Large intestine (tissue), 12 donors: ENCODE measurements at places on chromosomes 16 and 17. TPM values are rescaled to one million over a fixed set of nuclear protein-coding genes. Genes with fewer than 3 reads are reported as not detected.

DNA sequence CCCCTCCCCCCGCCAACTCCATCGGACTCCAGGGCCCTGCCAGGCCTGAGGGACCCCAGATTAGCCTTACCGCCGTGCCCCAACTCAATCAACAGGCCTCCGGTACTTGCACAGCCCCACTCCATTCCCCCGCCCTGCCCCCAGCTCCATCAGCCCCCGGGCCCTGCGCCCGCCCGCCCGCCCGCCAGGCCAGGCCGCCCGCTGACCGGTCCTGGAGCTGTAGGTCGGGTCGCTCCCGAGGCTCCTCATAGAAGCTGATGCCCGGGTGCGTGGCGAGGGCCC, 308 bp downstream of the GTF3C1 start:
- DNase-seq: no peak

DNA sequence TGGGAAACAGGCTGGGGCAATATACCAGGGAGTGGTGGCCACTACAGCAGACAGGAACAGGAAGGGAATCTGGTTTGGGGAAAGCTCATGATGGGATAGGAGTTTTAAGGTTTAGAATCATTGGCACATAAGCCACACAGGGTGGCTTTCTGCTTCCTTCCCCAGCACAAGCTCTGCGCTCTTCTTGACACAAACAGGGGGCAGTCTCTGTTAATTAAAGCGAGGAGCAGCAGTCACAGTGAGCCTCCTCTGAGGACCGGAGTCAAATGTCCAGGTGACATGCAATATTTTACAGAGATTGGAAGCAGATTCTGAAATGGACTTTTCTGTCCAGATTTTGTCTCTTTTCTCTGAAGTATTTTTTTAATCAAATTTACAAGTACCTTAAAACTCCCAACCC, 2.8 kb upstream of the SHISA9 start:
- DNase-seq: no peak

- no peak for DNase-seq
Observed at GRCh38 chr17:58759522-58759921, 3.9 kb downstream of the PPM1E start.

DNA sequence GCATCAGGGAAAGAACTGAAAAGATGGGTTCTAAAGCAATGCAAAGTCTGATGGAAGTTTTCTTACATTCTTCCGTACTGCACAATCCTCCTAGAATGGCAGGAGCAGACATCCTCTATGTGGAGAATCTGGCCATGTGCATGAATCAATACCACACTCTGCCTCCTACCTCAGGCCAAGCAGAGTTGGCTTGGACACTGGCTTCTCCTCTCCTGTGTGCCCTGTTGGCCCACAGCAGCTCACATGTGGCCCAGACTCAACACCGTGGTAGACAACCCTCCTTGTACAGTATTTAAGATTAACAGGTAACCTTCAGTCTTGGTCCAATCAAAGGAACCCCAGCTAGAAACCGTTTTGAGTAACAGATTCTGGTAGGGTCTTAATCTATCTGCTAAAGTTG, 101.9 kb downstream of the ZFHX3 start:
- DNase-seq: no peak

DNA sequence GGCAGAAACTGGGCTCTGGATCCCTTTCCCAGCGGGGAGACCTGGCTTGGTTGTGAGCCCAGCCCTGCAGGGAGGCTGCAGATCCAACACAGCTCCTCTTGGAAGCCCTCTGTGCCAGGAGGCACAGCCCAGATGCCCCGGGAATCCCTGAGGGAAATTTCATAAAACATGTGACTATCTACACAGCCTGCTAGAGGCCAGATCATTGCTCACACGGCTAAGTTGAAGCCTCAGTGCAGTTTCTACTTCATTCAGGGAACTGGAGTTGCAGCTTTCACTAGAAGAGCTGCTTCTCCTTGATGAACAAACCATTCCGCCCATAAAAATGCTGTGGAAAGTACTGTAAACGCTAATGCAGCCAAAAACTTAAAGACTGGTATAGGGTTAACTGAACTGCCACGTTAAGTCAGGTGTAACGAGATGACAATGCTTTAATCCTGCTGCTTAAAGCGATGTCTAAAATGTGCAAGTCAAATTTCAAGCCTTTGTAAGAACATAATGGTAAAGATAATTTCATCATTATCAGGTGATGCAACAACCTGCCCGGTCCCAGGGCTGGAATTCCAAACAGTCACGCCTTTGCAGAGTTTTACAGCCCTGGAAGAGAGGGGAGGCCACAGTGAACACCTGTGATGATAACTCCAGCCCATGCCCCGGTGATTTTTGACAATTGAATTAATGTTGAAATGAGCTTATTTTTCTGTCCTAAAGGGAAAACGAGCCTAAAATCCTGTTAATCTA, 172.5 kb downstream of the ZFHX3 start:
- DNase-seq: peak; percentile 80

DNA sequence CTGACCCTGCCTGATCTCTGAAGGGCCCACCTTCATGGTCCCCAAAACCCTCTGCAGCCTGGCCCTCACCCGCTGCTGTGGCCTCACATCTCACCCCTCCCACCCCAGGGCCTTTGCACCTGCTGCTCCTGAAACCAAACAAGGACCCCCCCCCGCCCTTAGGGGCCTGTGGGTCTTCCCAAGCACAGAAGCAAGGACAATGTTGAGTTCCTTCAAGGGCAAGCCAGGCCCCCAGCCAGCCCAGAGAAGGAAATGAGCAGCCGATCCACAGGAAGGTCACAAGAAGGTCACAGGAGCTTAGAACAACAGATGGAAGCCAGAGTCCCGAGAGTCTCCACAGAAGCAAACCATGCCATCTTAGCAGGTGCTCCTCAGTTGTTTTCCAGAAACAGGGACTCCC, 493 bp upstream of the PDE6G start:
- no peak for DNase-seq

The TP53TG3 gene
- not detected for polyA plus RNA-seq

The TLCD3B gene
- 3.2 TPM for polyA plus RNA-seq
